ENCODE measurements at places on chromosomes 2 and 18. TPM values are rescaled to one million over a fixed set of nuclear protein-coding genes. Genes with fewer than 3 reads are reported as not detected.

The DOK6 gene
- not detected for total RNA-seq

The CD8A gene
- total RNA-seq = not detected

The IRS1 gene
- total RNA-seq = under 0.01 TPM

The DUSP19 gene
- 2.4 TPM for total RNA-seq

The RND3 gene
- 48.4 TPM for total RNA-seq

The PXDN gene
- total RNA-seq = 149 TPM

The LMAN1 gene
- 207 TPM for total RNA-seq

The TGFA gene
- 0.66 TPM for total RNA-seq

The IL37 gene
- not detected for total RNA-seq

The RAB27B gene
- total RNA-seq = 0.27 TPM

The BCL2 gene
- total RNA-seq = 2.6 TPM

The G6PC2 gene
- total RNA-seq = not detected

The ITGB6 gene
- total RNA-seq = 0.13 TPM

The ALPP gene
- not detected for total RNA-seq

The TMBIM1 gene
- total RNA-seq = 119 TPM

The MEP1B gene
- not detected for total RNA-seq

The PAIP2B gene
- 1.2 TPM for total RNA-seq

The OTOS gene
- not detected for total RNA-seq

The FOXI3 gene
- total RNA-seq = not detected

The TRIM43 gene
- total RNA-seq = 0.07 TPM

The TRABD2A gene
- total RNA-seq = 5.1 TPM

The ACSL3 gene
- total RNA-seq = 121 TPM

The DIPK1C gene
- not detected for total RNA-seq

All from thoracic aorta endothelial cell (primary cell).